GF-D8 (cell line): ENCODE measurements at places on chromosomes 12 and 14.

DNA sequence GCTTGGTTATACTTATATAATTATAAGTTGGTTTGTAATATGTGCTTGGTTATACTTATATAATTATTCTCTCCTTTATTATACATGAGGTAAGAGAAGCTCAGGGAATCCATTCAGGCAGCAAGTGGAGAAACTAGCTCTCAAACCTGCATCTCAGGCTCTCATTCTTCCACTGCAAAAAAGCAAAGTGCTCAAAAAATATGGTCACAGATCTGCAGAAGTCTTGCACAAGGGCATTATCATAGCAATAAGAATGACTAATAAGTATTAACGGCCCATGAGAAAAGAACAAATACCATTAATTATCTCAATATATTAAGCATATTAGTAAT is 476 bp upstream of the TRAFD1 start:
- no peak for DNase-seq

- DNase-seq = no peak
Measured at GRCh38 chr12:20463913-20464524, 95.7 kb downstream of the PDE3A start.

DNA sequence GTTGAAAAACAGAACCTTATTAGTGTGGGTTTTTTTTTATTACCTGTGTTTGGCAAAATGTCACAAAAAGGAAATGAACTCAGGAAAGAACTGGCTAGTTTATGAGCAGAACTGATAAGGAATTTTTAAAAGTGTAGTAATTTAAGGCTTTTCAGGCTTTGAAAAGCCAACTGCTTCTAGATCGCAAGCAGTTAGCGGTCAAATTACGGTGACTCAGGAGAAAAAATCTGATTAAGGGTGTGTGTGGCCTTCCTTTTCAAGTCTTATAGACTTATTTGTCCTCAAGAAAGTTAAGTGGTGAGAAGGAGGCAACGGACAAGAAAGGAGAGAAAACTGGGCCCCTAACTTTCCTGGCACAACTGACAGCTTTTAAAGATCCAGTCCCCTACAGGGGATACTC is 33.4 kb downstream of the PDZRN4 start:
- DNase-seq = no peak

DNA sequence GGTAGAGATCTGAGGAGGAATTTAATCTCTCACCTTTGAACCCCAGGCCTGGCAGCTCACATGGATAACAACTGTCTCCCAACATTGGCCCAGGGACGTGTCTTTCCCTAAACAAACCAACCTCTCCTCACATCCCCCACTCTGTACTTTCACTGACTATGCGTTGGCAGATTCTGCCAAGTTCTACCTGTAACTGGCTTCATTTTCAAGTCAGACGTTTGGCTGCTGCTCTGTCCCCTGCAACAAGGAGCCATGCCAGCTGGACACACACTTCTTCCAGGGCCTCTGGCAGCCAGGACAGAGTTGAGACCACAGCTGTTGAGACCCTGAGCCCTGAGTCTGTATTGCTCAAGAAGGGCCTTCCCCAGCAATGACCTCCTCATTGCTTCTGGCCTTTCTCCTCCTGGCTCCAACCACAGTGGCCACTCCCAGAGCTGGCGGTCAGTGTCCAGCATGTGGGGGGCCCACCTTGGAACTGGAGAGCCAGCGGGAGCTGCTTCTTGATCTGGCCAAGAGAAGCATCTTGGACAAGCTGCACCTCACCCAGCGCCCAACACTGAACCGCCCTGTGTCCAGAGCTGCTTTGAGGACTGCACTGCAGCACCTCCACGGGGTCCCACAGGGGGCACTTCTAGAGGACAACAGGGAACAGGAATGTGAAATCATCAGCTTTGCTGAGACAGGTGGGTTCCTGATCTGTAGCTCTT is at the start of gene INHBC:
Gene INHBC, plus strand, starts transcription at position 268 of the 707 bp plus-strand sequence. Its CDS starts 103 bp downstream, at position 371.
- no peak for DNase-seq

DNA sequence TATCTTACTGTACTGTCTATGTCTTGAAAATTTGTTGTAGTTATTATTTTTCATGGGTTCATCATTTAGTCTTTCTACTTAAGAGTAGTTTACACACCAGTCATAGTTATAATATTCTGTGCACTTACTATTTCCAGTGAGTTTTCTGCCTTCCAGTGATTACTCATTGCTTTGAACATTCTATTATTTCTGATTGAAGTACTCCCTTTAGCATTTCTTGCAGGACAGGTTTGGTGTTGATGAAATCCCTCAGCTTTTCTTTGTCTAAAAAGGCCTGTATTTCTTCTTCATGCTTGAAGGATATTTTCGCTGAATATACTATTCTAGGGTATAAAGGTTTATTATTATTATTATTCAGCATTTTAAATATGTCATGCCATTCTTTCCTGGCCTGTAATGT is 66.8 kb downstream of the TSPAN8 start:
- no peak for DNase-seq

- DNase-seq = no peak
Measured at GRCh38 chr12:54975272-54975671, 9.3 kb downstream of the TESPA1 start.

- no peak for DNase-seq
Measured at GRCh38 chr14:38143659-38144505, 63.8 kb upstream of the SSTR1 start.

GRCh38 chr14:61406675-61407074 is 85.3 kb downstream of the PRKCH start:
- DNase-seq = no peak

DNA sequence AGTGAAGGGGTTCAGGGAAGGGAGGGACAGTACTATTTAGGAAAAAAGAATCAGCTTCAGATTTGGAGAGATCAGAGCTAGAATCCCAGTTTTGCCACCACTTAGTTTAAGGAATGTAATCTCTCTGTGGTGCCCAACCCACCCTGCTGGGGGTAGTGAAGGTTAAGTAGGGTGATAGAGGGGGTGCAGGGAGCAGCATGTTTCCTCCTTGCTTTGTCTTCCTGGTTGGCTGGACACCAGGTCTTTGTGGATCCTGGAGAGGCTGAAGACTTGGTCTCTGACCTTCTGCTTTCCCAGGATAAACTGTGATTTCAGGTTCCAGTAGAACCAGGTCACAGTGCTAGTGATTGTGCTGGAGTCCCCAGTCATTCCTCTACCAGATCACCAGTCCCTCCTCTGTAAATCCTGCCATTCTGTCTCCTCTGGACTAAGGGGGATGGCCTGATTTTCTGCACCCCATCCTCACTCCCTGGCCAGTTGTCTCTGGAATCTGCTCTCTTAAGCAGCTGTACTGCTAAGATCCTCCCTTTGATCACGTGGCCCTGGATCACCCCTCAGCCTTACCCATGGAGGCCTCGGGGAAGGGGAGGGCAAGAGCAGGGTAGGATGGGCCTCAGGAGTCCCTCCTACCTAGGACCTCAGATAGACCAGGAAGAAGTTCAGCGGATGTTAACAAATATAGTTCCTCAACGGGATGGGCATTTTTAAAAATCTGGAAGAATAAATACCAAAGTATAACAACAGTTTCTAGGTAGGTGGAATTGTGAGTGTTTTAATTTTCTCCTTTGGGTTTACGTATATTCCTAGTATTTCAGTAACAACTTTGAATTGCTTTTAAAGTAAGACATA is 3.1 kb downstream of the MAP3K12 start:
- no peak for DNase-seq

DNA sequence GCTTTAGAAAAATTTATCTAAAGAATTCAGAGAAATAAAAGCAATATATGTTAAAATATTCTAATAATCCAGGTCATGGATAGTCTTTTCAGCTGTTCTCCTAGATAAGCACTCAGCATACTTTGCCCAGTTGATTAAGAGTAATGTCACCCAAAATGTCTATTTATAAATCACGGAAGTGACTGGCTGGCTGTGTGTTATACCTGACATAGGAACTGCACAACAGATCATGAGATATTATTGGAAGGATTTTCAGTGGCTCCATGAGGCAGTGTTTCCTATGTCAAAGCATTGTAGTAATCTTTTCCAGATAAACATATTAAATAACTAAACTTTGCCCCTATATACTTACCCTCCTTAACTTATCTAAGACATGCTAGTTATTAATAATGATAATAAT is 128.8 kb downstream of the ITPR2 start:
- no peak for DNase-seq

GRCh38 chr12:12019881-12020280 is 50.9 kb upstream of the BCL2L14 start:
- no peak for DNase-seq

DNA sequence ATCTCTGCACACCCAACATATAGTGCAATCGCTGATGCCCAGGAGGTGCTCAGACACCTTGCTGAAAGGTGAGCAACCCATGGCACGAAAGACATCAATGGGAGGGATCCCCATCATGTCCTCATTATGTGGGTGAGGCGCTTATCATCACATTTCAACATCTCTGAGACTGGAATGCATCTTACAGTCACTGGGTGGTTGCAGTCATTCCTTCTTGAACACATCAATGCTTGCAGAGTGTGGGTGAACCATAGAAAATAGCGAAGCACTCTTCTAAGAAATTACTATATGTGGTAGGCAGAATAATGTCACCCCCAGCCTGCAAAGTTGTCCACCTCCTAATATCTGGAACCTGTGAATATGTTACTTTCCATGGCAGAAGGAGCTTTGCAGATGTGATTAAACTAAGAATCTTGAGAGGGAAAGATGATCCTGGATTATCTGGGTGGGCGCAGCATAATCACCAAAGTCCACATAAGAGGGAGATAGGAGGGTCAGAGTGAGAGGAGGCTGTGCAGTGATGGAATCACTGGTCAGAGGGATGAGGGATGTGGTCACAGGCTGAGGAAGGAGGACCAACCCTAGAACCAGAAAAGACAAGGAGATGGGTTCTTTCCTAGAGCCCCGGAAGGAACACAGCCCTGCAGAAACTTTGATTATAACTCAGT is 51.2 kb downstream of the GLRX5 start:
- no peak for DNase-seq

DNA sequence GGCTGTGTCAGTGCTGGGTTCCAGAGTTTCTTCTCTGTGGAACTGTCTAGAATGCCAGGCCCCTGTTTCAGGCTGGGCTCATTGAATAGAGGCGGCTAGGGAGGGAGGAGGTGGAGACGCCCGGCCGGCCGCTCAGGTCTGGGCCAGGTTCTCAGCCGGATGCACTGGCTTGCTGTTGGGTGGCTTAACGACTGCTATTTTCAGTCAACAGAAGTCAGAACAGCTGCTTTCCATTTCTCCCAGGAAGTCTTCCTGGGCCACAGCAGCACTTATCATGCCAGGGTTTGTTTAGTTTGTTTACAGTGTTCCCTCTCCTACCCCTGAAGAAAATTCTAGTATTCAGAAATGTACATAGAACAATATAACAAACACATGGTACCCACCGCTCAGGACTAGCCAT is 26.0 kb upstream of the VPS37B start:
- no peak for DNase-seq

GRCh38 chr12:5771756-5772155 is 173.3 kb downstream of the ANO2 start:
- DNase-seq = no peak

DNA sequence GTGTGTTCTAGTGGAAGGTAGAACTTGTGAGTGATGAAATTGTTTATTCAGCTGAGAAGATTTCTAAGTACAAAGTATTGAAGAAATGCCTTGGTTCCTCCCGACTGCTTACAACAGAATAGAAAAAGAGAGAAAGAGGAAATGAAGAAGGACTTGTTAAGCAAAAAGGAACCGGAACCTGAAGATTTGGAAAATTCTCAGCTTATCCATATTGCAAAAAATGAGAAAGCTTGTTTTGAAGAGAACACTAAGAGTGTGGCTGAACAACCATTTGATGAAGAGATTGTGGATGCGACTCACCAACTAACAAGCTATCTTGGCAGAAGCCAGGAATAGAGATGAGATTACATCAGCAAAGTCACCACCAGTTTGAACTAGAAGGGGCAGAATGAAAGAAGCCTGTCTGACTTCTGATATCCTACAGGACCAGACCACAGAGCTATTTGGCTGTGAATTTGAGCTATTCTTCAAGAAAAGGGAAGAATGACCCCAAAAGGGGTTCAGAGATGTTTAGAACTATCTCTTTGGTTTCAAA is 15.1 kb downstream of the NDUFA9 start:
- DNase-seq = peak; percentile 2

GRCh38 chr12:49809906-49810389 is 18.3 kb downstream of the NCKAP5L start:
- DNase-seq = no peak

DNA sequence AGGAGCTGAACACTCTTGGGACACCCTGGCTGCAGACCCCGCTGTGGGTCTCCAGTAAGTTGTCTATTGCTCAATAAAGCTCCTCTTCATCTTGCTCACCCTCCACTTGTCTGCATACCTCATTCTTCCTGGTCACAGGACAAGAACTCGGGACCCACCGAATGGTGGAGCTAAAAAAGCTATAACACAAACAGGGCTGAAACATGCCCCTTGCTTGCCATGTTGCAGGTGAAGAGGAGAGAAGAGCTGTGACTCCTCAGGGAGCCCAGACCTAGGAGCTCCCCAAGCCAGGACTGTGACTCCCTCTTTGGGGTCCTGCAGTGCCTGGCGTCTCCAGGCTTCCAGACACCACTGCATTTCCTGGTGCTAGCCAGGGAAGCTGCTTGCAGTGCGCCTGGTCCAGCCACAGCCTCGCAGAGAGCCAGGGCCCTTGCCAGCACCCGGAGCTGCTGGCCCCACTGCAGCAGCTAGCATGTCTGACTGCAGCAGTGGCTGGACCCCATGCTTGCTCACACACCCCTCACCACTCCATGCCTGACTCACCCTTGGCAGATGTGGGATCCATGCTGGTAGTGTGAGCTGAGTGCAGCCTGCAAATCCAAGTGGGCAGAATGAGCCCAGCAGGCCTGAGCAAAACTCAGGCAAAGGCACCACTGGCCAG is 37.1 kb upstream of the OR5AU1 start:
- DNase-seq = no peak
